ENCODE measurements at places on chromosomes 2 and 18.

- no peak for DNase-seq
Observed at GRCh38 chr18:36850527-36851201, 21.7 kb downstream of the KIAA1328 start.

DNA sequence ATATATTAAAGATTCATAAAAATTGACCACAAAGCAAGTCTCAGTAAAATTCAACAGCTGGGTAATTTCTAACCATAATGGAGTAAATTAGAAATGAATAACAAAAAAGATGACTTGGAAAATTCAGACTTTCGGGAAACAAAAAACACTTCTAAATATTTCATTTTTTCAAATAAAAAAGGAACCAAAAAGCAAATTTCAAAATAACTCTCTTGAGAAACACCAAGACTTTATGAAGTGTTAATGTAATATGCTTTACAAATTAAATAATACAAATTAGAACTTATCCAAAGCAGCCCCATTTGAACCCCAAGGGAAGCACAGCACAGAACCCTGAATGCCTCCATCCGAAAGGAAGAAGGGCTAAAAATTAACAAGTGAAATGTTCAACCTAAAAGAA lies 175.9 kb downstream of the HDAC4 start:
- DNase-seq, result no peak

GRCh38 chr2:132757002-132757589 lies 87.1 kb upstream of the LYPD1 start:
- no peak for DNase-seq

- no peak for DNase-seq
Observed at GRCh38 chr2:29676886-29677453, 244.4 kb downstream of the ALK start.

DNA sequence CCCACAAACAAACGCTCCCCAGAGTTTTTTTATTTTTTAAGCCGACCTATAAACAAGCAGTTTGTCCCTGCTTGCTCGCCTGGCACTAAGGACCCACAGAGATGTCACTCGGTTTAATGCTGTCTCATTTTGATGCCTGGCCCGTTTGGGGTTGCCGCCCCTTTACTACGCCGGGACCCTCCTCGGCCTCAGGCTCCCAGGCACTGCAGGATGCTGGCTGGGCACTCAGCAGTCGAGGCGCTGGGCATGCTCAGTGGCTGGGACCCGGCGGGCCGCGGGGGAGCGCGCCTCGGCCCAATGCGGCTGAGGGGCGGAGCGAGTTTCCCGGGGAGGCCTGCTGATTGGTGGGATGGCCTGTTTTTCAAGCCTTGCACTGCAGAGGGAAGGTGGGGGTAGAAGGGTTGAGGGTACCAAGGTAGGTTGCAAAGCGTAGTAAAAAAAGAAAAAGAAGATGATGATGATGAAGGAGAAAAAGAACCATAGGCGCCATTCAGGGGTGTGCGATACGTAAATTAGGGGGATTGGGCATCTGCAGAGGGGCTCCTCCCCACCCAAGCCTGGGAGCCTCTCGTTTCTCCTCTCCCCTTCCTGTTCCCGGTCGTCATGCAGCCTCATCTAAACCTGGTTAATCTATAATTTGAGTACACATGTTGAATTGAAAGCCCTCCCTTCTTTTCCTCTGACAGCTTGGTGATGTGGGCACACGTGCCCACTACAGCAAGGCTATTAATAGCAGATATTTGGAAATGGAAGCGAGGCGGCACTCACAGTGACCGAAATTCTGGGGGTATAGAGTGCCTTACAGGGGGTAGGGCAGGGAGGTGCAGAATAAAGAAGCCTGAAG lies 1.5 kb upstream of the IRS1 start:
- peak; percentile 41 for DNase-seq

GRCh38 chr2:191994749-191995148 lies 147.9 kb upstream of the CAVIN2 start:
- DNase-seq, result no peak

GRCh38 chr2:144944546-144945220 lies 424.8 kb upstream of the ZEB2 start:
- DNase-seq, result no peak

- no peak for DNase-seq
Observed at GRCh38 chr2:173676647-173677046, 288.5 kb downstream of the SP3 start.

DNA sequence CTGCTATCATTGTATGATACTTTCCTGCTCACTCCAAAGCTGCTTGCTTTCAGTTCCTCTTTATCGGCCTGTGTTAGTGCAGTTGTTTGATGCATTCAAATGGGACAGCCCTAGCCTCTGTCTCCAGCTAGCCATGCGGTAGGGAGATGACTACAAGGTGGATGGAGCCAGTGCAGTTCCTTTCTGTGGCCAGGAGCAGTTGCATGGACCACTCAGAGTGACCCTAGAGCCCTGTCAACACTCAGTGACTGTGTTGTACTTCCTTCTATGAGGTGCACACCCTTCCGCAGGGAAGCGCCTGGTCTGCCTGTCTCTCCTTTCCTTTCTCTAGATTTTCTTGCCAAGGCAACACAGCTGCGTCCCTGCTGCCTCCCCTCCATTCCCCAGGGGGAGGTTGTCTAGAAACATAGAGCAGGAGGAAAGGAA lies 33.8 kb downstream of the KCNS3 start:
- no peak for DNase-seq

- DNase-seq, result peak; percentile 80
Observed at GRCh38 chr2:195533771-195534642, 123.0 kb upstream of the SLC39A10 start.

DNA sequence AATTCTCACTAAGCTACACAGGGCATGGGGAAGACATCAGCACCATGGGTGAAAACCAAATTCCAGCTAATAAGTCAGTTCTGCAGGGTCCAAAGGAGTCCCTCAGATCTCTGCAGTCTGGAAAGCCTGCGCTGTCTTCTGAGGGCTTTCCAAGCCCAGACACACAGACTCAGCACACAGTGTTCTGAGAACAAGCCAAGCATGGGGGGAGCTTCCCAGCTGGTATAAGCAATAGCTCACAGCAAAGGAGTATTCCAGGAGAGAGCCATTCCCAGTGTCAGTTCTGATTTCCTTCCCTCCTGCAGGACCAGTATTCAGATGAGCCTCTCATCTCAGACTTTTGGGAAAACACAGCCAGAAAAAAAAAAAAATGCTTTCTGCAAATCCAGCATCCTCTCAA lies 370.8 kb downstream of the TNS1 start:
- no peak for DNase-seq

GRCh38 chr18:51340332-51340731 lies 142.9 kb upstream of the MEX3C start:
- DNase-seq, result no peak

GRCh38 chr2:9914384-9915065 lies 37.0 kb upstream of the GRHL1 start:
- DNase-seq, result no peak

DNA sequence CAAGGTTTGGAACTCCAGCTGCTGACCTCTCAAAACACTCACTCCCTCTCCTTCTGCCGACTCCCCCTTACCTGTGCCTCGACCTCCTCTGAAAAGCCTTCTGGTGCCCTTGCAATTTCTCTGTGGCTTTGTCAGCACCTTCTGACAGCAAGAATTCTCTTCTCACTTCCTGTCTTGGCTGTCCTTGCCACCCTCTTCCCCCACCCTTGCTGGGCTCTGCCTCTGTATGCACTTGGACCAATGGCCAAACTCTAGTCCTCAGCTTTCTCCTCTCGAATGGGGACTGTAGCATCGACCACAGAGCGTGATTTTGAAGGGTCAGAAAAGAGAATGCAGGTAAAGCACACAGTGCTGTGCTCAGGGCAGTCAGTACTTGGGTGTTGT lies 99.0 kb downstream of the HS1BP3 start:
- no peak for DNase-seq

DNA sequence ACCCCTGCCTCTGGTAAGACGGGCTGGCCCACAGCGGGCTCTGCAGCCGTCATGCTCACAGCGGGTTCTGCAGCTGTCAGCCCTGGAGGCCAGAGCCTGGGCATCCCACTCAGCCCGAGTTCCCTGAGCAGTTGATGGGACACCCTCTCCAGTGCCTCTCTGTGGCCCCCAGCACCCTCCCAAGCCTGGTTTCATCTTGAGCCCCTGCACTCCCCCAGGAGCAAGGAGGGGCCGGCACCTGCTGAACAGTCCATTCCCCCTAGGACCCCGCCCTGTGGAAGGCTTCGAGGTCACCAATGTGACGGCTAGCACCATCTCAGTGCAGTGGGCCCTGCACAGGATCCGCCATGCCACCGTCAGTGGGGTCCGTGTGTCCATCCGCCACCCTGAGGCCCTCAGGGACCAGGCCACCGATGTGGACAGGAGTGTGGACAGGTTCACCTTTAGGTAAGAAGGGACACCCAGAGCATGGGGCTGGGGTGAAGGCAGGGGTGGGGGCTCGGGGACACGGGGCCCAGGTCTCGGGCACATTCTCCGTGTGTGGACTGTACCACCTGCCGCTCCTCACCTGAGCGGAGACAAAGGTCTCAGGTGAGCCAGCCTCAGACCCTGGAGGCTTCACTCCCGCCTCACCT lies 34.5 kb downstream of the MTERF4 start:
- no peak for DNase-seq

DNA sequence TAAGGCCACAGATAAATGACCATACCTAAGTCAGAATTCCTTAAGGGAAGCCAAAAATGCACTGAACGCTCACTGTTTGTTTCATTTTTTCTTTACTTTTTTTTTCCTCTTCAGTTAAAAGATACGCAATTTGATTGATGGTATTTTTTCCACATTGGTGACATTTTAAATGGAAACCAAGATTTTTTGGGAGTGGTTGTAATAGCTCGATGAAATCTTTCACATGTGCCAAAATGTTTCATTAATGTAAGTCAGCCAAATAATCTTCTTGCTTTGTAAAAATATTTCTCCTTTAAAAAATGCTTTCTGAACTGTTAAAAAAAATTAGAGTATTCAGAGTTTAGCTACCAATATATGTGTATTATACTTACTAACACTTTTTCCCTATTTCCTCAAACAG lies 339.8 kb downstream of the ZEB2 start:
- no peak for DNase-seq

GRCh38 chr2:45623098-45623497 lies 12.0 kb upstream of the SRBD1 start:
- DNase-seq, result no peak

DNA sequence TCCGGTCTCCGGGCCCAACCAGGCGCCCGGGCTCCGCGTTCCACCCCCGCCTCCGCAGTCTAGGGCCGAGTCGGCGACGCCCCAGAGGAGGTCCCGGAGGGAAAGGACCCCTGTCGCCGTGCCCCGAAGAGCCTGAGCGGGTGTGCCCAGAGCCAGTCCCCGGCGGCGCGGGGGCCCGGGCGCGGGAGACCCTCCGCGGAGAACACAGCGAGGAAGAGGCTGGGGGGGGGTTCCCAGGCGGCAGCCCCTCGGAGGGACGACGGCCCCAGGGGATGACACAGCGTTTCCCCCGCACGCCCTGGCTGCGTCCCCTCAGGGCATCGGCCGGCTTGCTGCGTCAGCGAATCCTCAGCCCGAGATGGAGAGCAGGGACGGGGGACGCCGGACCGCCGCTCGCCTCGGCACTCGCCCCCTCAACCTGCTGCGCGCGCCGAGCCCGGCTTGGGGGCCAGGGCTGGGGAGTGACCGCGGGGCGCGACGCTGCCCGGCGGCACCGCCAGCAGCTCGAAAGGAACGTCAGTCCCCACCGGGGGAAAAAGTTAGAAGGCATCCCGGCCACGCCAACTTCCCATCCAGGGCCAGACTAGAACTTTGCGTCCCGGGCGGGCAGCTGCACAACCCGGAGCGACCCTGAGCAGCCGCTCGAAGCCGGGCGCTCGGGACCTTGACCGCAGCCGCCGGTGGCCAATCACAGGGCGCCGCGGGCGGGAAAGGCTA lies 711 bp downstream of the SFXN5 start:
- DNase-seq, result no peak

DNA sequence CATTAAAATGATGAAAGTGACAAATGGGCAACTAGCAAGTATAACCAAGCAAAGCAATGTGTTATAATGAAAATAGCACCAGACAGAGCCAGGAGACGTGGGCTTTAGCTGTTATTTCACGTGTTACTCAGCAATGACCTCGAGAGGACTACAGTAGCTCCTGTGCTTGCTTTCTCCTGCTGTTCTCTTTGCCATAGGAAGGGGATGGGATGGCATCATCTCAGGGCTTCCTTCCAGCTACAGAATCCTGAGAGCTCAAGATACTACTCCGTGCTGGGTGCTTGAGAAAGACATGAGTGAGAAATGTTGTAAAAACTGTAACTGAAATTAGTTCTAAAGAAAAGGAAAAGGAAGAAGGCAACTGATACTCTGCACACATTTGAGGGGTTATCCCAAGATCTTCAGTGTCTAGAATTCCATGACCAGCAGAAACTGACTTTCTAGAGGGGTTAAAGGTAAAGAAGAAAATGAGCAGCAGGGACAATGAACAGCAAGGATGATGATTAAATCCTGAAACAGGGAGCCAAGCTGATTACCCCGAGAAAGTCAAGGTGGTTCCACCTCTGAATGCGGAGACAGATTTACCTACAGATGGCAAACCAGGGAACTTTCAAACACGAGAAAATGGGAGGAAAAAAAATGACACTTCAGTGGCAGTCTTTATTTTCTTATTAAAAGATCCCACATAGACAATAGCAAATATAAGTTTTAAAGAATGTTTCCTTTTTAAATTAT lies 33.4 kb downstream of the GAREM1 start:
- DNase-seq, result no peak

DNA sequence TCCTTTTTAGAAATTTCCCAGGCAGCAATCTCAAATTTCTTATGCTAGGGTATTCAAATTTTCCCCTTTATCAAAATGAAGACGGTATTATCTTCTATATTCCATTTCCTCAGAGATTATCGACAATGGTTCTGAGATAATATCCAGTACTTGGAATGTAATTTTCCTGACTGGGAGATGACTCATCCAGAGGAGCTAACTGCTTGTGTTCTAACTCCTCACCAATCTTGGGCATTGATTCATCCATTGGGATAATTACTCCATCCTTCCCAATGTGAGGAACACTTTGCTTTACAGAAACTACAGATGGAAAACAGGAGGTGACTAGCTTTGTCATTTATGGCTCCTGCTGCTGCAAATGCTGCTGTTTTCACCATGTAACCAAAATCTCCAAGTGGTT lies 239.4 kb upstream of the LYPD1 start:
- DNase-seq, result no peak

GRCh38 chr2:127857265-127857808 lies 618 bp downstream of the POLR2D start:
- no peak for DNase-seq

GRCh38 chr18:77145364-77145901 lies 12.8 kb upstream of the MBP start:
- DNase-seq, result no peak
